ENCODE measurements at places on chromosomes 1 and 21. TPM values are rescaled to one million over a fixed set of nuclear protein-coding genes. Genes with fewer than 3 reads are reported as not detected.

- no peak for DNase-seq
- peaks cover 8% of the 10 kb centered on the region for H3K4me1 ChIP-seq
- H3K4me3 ChIP-seq: peak overlapping the region; percentile 21
- no peaks in the 10 kb centered on the region for H3K36me3 ChIP-seq
- no peaks in the 10 kb centered on the region for H3K27me3 ChIP-seq
- H3K27ac ChIP-seq: peak overlapping the region; percentile 94
Observed at GRCh38 chr1:119648620-119649004, 546 bp upstream of the ZNF697 start.

- H3K4me3 ChIP-seq: no peak overlapping the region
- H3K4me1 ChIP-seq: no peaks in the 10 kb centered on the region
Observed at GRCh38 chr1:74502432-74502831, 10.0 kb downstream of the LRRC53 start.

The HORMAD1 gene
- 2.6 TPM for total RNA-seq

DNA sequence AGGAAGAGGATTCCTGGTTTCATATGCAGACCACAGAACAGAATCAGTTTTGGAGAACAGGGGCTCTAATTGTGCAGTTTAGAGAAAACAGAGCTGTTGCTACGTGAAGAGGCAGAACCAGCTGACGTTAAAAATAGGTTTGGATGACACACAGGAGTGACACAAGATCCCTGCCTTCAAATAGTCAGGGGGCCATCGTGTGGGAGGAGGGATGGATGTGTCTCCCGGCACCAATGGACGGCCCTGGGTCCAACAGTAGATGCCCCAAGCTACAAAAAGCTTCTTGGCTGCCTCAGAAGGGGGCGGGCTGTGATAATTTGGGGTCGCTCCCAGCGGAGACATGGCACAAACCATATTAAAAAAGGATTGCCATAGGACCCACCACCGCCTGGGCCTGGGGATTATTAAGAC, 87.8 kb downstream of the MRPL37 start:
- H3K36me3 ChIP-seq: no peaks in the 10 kb centered on the region
- no peak overlapping the region for H3K4me3 ChIP-seq
- DNase-seq: no peak
- peaks cover 57% of the 10 kb centered on the region for H3K4me1 ChIP-seq

GRCh38 chr1:156647351-156647750, 5.4 kb downstream of the BCAN start:
- H3K36me3 ChIP-seq: no peaks in the 10 kb centered on the region
- peaks cover 4% of the 10 kb centered on the region for H3K4me1 ChIP-seq
- peaks cover under 1% of the 10 kb centered on the region for H3K27me3 ChIP-seq
- H3K27ac ChIP-seq: no peak overlapping the region
- no peak overlapping the region for H3K4me3 ChIP-seq

All from upper lobe of left lung (tissue), 6 donors.